ENCODE measurements at places on chromosomes 6 and 20.

- DNase-seq: no peak
Observed at GRCh38 chr20:8569766-8570165, 437.7 kb downstream of the PLCB1 start.

GRCh38 chr6:1381481-1382330, 7.7 kb upstream of the FOXF2 start:
- peak; percentile 71 for DNase-seq

DNA sequence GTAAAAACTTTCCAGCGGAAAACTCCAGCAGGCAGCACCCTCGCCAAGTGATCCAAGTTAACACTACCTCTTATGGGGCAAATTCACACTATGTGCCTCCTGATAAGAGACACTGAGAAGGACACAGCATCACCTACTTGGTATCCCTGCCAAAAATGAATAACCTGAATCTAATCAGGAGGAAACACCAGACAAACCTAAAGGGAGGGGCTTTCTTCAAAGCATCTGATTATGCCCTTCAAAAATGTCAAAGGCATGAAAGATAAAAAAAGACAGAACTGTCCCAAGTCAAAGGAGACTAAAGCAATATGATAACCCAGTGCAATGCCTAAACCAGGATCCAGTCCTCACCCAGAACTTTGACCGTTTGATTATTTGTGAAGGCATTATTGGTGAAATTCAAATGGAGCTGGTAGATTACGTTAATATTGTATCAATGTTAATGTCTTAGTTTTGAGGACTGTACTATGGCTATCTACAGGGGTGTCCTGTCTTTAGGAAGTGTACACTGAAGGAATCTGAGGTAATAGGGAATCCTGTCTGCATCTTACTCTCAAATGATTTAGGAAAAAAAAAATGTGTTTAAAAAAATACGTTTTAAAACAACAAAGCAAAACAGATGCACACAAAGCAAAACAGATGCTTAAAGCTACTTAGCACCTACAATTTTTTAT, 8.3 kb downstream of the TBC1D7 start:
- no peak for DNase-seq

DNA sequence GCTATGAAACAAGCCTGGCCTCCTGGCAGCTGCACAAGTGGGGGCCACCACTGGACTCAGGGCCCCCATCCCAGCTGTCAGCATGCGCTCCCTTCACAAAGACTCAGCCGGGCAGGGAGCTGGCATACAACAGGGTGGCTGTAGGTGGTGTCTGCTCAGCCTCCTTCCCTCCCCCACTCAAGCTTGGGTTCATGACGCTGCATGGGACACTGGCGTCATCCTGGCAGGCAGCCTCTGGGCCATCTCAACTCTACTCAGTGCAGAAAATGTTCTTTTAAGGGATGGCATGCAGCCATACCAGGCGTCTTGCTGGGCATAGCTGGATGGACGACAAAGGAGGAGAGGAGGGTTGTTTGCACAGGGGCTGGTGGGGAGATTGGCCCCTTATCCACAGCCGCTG, 30.5 kb downstream of the SAYSD1 start:
- no peak for DNase-seq

GRCh38 chr6:120966321-120966720, 368.0 kb downstream of the TBC1D32 start:
- no peak for DNase-seq

- no peak for DNase-seq
Observed at GRCh38 chr6:7911345-7911725, 747 bp upstream of the TXNDC5 start.

DNA sequence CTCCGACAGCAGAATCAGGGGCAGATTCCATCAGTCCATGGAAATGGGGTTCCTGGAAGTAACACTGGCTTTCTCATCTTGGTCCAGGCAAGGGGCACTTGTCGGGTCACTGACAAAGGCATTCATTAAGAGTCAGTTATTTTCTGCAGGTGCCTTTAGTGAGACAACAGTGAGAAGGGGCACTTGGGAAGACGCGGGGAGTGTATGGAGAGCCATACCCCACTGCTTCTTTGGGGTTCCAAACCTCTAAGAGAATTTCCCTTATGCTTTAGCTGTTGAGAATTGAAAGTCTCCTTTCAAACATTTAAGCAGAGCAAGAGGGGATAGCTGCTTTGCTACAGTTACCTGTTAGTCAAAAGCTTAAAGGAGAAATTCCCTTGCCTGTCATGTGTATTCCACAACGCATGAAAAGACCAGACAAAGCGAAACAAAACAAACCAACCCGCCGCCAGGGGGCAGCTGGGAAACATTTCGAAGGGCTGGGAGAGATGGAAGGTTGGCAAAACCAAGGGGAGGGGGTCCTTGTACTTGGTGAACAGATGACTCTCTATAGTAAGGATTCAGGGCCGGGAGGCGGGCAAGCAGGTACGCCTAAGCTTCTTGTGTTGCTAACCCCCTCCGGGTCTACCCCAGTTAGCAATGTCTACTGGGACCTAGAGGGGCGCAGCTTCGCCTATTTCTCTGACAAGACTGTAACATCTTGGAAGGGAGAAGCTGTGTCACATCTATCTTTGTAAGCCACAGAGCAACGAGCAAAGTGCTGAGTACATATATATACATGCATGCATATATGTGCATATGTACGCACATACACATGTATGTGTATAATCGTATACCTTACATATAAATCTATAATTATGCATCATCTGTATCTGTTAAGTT, 474.9 kb upstream of the AGPAT4 start:
- no peak for DNase-seq

DNA sequence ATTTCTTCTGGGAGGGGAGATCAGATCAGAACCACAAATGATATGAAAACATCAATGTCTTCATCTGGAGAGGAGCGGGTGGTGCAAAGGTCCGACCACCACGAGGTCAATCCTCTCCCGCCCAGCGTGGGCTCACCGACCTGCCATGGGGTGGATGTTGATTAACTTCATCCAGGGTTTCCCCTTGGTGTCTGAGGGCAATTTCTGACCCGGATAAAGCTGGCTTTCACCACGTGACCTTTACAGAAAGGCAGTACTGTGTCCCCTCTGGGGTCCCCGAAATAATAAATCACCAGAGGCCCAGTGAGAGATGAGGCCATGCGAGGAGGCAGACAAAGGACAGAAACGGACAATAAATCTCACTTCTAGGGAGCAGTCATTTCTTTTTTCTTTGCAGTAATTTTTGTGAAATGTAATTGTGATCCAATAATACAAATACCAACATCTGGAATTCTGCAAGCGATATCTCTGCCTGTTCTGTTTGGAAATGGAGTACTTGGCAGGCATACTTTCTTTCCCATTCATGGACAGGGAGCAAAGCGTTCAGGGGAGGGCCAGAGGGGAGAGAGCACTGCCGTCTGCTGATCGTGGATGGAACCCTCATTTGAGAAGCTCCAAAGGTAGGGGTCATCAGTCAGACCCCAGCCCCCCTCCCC, 55.1 kb upstream of the APCDD1L start:
- no peak for DNase-seq

GRCh38 chr20:63701329-63702035, 5.0 kb downstream of the TNFRSF6B start:
- no peak for DNase-seq

DNA sequence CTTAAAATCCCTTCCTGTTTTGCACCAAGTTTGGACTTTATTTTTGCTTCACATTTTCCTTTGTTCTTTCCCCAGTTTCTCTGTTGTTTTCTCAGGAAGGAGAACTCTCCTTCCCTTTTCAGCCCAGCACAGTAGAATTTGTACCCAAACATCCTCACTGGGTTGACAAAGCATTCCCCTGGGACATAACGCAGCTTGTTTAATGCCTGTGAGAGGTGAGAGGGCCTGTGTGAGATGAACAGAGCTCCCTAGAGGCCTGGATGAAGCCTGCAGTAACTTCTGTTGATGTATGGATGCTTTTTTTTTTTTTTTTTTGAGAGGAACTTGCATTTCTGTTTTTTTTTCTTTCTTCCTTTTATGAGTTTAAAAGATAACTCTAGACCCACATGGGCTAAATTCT, 104.9 kb upstream of the SLC22A23 start:
- no peak for DNase-seq

DNA sequence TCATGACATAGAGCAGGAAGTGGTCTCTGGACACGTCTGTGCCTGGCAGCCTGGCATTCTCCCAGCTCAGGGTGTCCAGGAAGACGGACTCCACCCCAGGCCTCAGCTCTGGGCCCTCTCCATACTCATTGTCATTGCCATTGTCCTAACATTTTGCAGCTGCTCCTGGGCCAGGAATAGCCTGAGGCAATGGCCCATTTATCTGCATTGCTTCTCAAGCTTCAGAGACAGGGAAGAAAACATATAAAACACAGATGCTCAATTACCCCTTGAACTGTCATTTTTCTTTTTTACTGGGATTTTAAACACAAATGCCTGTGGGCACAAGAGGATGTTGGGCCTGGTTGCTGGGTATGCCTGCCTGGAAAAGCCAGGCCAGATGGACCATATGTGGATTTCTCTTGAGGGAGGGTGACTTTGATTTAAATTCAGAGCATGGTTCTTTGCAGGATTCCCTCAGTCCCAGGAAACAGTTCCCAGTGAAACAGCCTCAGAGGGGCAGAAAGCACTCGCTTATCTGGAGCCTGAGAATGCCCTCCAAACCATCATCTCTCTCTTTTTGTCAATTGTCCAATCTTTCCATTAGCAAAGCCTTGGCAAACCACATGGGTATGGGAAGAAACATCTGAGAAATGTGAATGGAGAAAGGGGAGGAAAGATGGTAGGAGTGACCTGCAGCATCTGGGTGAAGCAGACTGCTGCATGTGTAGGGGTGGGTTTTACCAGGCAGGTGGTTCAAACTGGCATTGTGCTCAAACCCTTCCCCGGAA, 17.9 kb downstream of the LAMP5 start:
- no peak for DNase-seq

DNA sequence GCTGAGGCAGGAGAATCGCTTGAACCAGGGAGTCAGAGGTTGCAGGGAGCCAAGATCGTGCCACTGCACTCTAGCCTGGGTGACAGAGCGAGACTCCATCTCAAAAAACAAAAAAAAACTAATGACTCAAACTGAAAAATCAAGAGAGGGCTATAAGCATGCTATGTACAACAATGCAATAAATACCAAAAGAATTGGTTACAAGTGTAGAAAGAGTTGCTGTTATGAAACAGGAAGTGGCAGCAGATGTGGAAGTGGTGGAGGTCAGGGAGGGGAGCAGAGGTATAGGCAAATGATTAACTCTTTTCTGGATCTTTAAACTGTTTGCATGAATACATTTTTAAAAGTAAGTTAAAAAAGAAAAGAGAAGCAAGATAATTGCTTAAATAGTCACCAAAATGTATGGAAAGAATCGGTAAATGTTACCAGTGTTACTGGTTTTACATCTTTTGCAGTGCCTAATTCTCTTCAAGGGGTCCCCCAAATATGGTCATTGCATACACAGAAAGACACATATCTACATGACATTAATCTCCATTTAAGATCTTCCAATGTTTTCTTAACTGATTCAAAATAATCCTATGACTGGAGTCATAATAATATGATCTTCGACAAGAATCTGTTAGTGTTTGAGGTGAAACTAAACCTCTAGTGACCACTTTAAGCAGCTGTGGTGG, 15.0 kb downstream of the CALHM6 start:
- DNase-seq: no peak

GRCh38 chr6:113149511-113149910, 707.6 kb upstream of the MARCKS start:
- DNase-seq: no peak

DNA sequence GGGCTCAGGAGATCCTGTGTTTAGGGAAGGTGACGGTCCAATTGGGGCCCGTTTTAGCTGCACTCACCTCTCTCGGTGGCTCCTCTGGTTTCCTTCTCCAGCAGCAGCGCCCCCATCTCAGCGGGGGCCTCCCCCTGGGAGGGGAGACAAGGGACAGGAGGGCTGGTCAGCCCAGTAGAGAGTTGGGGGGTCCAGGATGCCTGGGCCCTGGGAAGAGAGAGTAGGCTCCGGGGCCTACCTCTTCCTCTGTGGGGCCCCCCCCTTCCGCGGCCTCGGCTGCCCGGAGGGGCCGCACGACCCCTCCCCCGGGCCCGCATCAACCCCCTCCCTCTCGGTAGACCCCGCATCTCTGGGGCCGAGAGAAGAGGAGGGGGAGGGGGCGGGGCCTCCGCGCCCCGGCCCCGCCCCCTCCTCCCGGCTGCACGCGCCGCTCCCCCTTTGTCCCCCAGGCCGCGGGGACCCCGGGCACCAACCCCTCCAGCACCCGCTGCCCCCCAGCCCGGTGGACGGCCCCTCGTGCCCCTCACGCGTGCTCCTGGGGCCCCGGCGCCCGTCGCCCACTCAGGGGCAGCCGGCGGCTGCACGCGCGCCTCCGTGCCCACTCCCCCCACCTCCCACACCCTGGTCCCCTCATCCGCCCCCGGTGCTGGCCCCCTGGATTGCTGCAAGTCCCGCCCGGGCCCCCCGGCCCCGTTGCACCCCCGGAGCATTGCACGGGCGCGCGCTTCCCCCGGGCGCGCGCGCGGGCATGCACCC, 464 bp downstream of the EHMT2 start:
- peak; percentile 39 for DNase-seq

DNA sequence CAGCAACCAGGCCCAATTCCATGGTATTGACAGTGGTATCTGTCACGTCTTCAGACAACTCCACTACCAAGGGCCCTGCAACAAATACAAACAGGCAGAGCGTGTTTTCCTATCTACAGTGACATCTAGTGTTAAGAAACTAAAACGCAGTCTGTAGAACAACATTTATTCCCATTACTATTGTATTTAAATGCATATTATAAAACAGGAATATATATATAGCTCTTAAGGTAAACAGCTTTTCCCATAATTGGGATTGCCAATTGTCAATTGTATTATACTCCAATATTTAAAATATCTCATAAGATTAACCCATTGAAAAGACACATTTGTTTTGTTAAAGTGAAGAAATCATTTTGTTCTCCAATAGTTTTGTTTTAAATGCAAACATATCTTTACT, 97.2 kb downstream of the KIF16B start:
- DNase-seq: no peak

DNA sequence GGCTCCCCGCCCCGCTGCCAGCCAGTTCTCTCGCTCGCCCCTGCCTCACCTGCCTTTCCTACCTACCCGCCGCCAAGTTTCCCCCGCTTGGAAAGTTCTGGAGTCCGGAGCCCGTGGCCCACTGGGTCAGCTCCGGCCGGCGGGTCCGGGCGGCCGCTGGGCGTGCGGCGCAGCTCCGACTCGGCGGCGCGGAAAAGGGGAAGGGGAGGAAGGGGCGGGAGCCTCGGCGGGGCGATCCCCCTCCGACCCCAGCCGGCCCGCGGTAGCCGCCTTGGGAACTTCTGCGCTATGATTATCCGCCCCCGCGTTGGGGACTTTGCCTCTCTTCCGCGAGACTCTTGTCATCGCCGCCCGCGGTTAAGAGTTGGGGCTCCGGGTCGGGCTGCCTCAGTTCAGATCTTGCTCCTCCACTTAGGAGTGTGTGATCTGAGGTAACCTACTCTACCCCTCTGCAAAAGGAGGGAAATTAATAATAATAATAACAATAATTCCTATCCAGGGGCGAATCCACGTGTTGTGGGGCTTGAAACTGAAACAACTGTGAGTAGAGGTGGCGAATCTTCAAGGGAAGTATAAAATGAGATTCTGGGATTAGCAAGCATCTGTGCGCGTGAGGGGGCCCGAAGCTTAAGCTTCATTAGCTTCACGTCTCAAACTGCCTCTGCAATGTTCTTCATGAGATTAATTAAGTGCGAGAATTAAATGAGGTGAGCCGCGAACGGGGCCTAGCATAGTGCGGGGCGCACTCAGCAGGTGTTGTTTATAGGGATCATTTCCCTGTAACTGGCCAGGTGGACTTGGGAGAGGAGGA, 30.8 kb downstream of the SF3B5 start:
- peak; percentile 64 for DNase-seq

- DNase-seq: no peak
Observed at GRCh38 chr6:3208775-3209113, 18.7 kb downstream of the TUBB2B start.
